H4 (cell line): ENCODE measurements at places on chromosomes 2 and 18. TPM values are rescaled to one million over a fixed set of nuclear protein-coding genes. Genes with fewer than 3 reads are reported as not detected.

SLC9A4 gene
- not detected in 2 replicates for total RNA-seq

LRRC30 gene
- not detected in 2 replicates for total RNA-seq

CCDC93 gene
- total RNA-seq: 3.7 and 8.1 TPM in 2 replicates

DSC1 gene
- total RNA-seq: 0.06 TPM in 1 of 2 replicates, not detected in the other

MARCHF4 gene
- 0.15 and 0.29 TPM in 2 replicates for total RNA-seq

ZNF804A gene
- 4.0 and 6.0 TPM in 2 replicates for total RNA-seq

REG3A gene
- not detected in 2 replicates for total RNA-seq

DNA sequence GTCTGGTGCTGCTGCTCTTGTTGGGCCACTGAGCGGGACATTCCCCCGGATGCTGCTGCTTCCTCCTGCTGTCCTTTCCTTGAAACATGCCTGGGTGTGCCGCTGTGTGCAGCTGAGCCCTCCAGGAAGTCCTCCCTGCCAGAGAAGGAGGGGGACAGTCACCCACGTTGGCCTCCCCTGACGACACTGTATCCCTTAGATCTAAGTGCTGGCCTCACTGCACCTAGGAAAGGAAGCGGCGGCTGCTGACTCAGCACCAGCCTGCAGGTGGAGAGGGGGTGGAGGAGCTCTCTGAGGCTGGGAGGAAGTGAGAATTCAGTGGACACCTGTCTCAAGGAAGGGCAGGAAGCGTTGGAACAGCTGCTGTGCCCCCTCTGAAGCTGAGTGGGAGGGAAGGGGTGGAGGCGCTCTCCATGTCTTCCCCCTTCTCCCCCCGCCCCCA lies 239.8 kb downstream of the HAUS1 start:
- DNase-seq: no peak

DNA sequence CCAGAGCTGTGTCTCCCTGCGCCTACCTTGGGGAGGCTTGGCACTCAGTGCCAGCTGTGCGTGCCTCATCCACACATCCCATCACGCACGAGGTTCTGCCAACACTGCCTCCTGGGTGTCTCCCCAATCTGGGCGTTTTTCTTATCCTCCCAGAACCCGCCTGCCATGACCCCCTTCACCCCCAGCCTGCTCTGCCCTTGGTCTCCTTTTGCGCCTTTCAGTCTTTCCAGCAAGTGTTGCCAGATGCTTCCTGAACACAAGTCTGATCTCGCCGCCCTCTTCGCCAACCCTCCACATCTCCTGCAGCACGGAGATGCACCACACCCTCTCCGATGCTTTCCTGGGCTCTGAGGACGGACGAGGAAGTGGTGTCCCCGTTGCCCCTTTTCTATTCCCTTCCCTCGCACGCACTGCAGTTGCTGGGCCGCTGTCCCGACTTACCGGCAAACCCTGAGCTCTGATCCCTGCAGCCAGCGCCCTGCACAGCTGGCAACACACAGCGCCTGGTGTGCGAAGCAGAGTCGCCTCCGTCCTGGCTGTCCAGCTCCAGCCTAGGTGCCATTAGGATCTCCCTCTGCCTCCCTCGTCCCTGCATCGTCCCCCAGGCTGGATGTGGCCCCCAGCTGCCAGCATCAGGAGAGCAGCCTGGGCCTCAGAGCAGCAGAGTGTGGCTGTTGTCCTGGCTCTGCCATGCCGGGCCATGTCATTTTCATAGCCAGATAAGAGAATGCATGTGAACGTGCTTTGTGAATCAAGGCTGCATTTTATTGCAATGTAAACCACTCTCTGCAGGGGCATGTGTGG lies 22.6 kb upstream of the ALLC start:
- no peak for DNase-seq

DNA sequence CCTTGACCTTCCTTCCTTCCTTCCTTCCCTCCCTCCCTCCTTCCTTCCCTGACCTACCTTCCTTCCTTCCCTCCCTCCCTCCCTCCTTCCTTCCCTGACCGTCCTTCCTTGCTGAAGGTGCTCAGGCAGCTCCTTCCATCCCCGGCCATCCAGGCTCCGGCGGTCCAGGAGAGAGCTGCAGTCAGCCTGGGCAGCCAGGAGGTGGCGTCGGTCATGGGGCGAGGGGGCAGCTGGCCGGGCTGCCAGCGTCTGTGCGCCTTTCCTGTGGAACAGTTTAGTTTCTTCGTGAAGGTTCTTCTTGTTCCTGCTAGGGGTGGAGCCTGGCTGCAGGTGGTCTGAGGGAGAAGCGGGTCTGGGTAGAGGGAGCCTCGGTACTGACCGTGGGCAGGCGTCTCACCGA lies 15.7 kb downstream of the GPR35 start:
- no peak for DNase-seq

GRCh38 chr2:80324525-80324924 lies 20.0 kb upstream of the LRRTM1 start:
- DNase-seq: no peak

- peak; percentile 77 for DNase-seq
These were observed 210.9 kb downstream of the DYM start for GRCh38 chr18:49249521-49249920.

DNA sequence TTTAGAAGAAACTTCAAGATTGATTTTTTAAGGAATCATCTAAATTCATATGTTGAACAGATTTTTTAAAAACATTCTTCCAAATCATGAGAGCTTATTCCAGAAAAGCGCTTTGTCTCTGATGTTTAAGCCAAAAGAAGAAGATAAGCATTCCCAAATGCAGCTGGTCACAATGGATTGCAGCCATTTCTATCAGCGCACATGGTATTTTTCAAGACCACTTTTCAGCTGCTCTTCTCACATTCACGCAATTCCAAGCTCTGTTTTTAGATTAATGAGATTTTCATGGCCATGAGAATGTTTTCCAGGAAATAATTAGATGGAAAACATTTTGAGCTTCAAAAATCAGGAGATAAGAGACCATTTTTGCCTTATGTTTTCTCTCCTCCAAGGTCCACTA lies 8.7 kb downstream of the OSBPL1A start:
- DNase-seq: no peak

- DNase-seq: no peak
These were observed 8.8 kb downstream of the COLEC11 start for GRCh38 chr2:3603536-3604206.

GRCh38 chr2:134469516-134470115 lies 215.7 kb downstream of the MGAT5 start:
- no peak for DNase-seq

DNA sequence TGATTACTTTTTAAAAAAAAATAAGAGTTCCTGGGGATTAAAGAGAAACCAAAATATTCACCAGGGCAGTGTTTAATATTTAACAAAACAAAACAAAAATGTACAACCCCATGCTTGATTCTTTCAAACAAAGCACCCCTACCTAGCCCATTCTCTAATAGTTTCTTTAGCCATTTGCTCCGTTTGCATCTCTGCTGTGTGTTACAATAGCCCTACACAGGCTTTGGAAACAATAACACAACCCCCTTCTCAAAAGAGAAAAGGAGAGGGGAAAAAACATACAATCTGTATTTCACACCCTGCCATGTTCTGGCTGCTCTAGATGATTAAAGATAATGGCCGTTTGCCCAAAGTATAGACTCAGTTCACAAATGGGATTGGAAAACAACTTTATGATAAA lies 302.9 kb downstream of the CPS1 start:
- no peak for DNase-seq

DNA sequence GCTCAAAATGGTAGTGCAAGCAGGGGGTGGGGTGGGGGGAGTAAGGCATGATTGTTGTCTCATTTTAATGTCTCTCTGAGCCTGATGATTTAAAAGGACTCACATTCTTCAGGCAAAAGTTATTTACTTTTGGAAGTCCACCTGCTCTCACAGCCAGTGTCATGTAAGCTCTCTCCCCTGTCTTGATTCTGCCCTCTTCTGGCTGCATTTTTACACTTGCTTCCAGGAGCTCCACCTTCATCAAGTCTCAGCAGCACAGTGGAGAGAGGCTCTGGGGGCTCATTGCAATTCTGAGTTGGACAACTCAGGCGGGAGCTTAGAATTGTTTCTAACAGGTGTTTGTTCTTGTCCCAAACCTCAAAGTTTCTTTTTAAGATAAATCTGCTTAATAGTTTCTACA lies 39.2 kb downstream of the GNAL start:
- DNase-seq: peak; percentile 22

DNA sequence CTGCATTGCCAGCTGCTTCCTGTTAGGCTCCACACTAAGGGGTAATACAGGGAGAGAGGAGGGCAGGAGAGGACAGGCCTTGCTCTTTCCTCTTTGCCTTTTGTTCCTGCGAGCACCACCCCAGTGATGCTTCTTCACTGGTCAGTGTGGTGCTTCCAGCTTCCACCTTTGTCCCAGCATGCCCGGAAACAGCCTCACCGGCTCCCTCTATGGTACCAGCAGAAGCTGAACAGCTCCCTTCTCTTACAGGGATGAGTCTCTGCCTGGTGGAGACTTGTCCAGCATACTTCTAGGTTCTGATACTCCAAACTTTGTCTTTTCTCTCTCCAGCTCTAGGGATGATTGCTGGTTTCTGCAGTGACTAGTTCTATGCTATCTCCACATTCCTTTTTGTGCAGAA lies 413.3 kb downstream of the TSN start:
- no peak for DNase-seq

- DNase-seq: peak; percentile 49
These were observed 72.3 kb downstream of the FMNL2 start for GRCh38 chr2:152407204-152407721.
